ENCODE measurements at places on chromosomes 1 and 21.
A peak's percentile ranks its signal among the peaks of the same experiment; 100 is the strongest.

- no peaks in the 10 kb centered on the region for H3K36me3 ChIP-seq
- H3K27me3 ChIP-seq = no peaks in the 10 kb centered on the region
- H3K4me1 ChIP-seq = no peaks in the 10 kb centered on the region
- no peak for DNase-seq
- H3K4me3 ChIP-seq = no peak overlapping the region
- H3K27ac ChIP-seq = no peak overlapping the region
Observed at GRCh38 chr1:71462247-71462646, 381.4 kb upstream of the ZRANB2 start.

- no peak overlapping the region for H3K4me3 ChIP-seq
- H3K36me3 ChIP-seq = no peaks in the 10 kb centered on the region
- no peaks in the 10 kb centered on the region for H3K4me1 ChIP-seq
- no peaks in the 10 kb centered on the region for H3K27me3 ChIP-seq
- no peak overlapping the region for H3K27ac ChIP-seq
Observed at GRCh38 chr1:47850451-47850850, 146.7 kb downstream of the TRABD2B start.

DNA sequence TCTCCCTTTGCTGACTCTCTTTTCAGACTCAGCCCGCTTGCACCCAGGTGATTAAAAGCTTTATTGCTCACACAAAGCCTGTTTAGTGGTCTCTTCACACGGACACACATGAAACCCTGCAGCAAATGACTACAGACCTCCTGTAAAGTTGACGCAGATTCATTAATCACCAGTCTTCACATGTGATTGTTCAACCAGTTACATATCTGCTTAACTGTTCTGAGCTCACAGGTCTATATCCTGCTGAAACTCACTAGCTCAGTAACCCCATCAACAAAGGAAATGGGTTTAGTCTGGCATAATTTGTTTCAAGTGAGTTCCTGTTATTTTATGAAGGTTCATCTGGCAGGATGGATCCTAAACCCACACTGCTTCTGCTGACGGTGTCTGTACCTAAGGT lies 68.4 kb upstream of the GJA8 start:
- no peak overlapping the region for H3K27ac ChIP-seq
- H3K36me3 ChIP-seq = no peaks in the 10 kb centered on the region
- no peaks in the 10 kb centered on the region for H3K27me3 ChIP-seq
- DNase-seq = no peak

- no peaks in the 10 kb centered on the region for H3K27me3 ChIP-seq
- H3K4me3 ChIP-seq = no peak overlapping the region
- no peak for DNase-seq
Observed at GRCh38 chr1:83791821-83792437, 207.0 kb downstream of the TTLL7 start.

GRCh38 chr1:106802181-106802580 lies 254.3 kb upstream of the PRMT6 start:
- H3K27ac ChIP-seq = no peak overlapping the region
- H3K27me3 ChIP-seq = no peaks in the 10 kb centered on the region
- no peaks in the 10 kb centered on the region for H3K4me1 ChIP-seq
- no peak overlapping the region for H3K4me3 ChIP-seq

- no peaks in the 10 kb centered on the region for H3K4me1 ChIP-seq
- H3K36me3 ChIP-seq = no peaks in the 10 kb centered on the region
Observed at GRCh38 chr1:24051206-24051945, 60.6 kb downstream of the MYOM3 start.

GRCh38 chr1:30677471-30677870 lies 45.9 kb downstream of the MATN1 start:
- H3K4me1 ChIP-seq = no peaks in the 10 kb centered on the region
- DNase-seq = no peak
- no peak overlapping the region for H3K27ac ChIP-seq
- H3K27me3 ChIP-seq = no peaks in the 10 kb centered on the region

GRCh38 chr1:36782785-36783184 lies 251.5 kb downstream of the GRIK3 start:
- no peak overlapping the region for H3K4me3 ChIP-seq
- H3K27me3 ChIP-seq = no peaks in the 10 kb centered on the region
- no peak overlapping the region for H3K27ac ChIP-seq
- no peaks in the 10 kb centered on the region for H3K4me1 ChIP-seq
- DNase-seq = no peak

- no peaks in the 10 kb centered on the region for H3K36me3 ChIP-seq
- no peak for DNase-seq
- no peaks in the 10 kb centered on the region for H3K27me3 ChIP-seq
- peak overlapping the region; percentile 44 for H3K27ac ChIP-seq
- H3K4me1 ChIP-seq = peaks cover 48% of the 10 kb centered on the region
Observed at GRCh38 chr1:109617291-109617801, 2.1 kb downstream of the GNAT2 start.

DNA sequence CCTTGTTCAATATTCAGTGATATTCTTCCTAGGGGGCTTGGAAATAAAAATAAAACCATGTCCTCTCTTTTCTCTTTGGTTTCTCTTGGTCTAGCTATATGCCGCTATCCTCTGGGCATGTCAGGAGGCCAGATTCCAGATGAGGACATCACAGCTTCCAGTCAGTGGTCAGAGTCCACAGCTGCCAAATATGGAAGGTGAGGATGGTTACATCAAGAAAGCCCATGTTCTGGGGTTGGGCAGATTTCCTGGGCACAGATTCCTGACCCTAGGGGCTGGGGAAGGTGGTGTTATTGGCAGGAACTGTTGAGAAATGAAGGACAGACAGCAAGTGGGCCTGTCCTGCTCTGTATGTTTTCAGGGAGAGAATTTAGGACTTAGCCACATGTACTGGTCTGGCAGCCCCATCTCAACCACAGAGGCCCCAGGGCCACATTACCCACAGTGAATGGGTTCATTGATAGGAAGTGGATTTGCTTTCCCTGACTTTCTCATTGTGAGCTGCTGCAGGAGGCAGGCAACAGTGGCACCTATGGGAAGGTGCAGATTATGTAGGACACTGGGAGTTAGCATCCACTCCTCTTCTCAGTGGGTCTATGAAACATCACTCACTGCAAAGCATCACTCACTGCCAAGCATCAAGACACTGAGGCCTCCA lies 37.4 kb upstream of the HSD17B7 start:
- no peak overlapping the region for H3K4me3 ChIP-seq
- no peak overlapping the region for H3K27ac ChIP-seq
- DNase-seq = no peak

- no peaks in the 10 kb centered on the region for H3K27me3 ChIP-seq
- DNase-seq = no peak
- H3K27ac ChIP-seq = no peak overlapping the region
- no peaks in the 10 kb centered on the region for H3K4me1 ChIP-seq
- no peak overlapping the region for H3K4me3 ChIP-seq
Observed at GRCh38 chr1:51584021-51584420, 32.9 kb upstream of the OSBPL9 start.

GRCh38 chr21:40242586-40243265 lies 375.5 kb downstream of the PCP4 start:
- DNase-seq = no peak
- H3K4me3 ChIP-seq = no peak overlapping the region
- no peaks in the 10 kb centered on the region for H3K36me3 ChIP-seq
- H3K4me1 ChIP-seq = no peaks in the 10 kb centered on the region
- H3K27ac ChIP-seq = no peak overlapping the region

GRCh38 chr1:42165511-42166210 lies 1.1 kb upstream of the GUCA2A start:
- H3K4me3 ChIP-seq = no peak overlapping the region
- no peaks in the 10 kb centered on the region for H3K36me3 ChIP-seq
- DNase-seq = no peak
- H3K27me3 ChIP-seq = no peaks in the 10 kb centered on the region

GRCh38 chr1:12714710-12715475 lies 1.0 kb upstream of the AADACL3 start:
- DNase-seq = no peak
- no peaks in the 10 kb centered on the region for H3K36me3 ChIP-seq
- H3K27me3 ChIP-seq = peaks cover 4% of the 10 kb centered on the region
- no peaks in the 10 kb centered on the region for H3K4me1 ChIP-seq

DNA sequence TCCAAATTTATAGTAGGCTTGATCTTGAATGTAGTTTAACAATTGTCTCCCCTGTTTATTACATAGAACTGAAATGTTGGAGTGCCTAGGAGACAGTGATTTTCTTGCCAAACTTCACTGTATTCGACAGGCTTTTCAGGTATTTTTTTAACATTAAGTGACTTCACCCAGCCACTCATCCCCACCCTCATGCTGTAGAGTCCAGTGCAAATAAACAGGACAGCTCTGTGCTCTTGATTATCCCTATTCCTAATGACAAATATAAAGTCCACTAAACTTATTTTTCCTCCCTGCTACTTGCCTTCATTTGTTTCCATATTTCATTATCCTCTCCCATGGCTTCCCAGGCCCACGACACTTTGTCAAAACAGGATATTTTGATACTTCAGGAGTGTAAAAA lies 29.2 kb upstream of the NEXN start:
- no peak overlapping the region for H3K27ac ChIP-seq

DNA sequence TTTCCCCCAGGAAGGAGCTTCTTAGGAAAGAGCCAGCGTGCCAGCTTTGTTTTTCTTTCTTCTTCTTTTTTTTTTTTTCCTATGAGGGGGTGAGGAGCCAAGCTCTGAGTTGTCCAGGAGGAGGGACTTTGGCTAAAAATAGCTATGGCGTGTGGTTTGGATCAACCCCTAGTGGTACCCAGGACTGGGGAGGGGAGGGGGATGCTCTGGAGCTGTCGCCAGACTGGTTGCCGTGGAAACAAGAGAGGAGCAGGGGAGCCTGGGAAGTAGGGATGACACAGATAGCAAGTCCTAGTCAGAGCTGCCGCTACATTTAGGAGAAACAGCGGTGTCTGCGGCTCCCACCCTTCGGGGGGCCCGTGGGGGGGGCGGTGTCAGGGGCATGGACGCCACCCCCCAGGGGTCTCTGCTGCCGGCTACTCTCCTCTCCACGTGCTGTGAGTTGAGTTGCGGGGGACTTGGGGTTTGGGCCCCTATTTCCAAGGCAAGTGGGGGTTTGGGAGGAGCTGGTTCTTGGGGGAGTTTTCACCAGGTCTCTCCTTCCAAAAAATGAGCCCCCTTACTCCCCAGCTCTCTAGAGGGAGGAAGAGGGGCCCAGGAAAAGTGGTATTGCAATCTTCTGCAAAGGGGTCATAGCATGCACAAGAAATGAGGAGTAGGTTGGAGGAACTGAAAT lies at the start of gene KCNJ9:
Gene KCNJ9 (plus strand): TSS at position 278 of the 676 bp plus-strand sequence. CDS start 2,493 bp downstream, outside the sequence.
- H3K27me3 ChIP-seq = peaks cover 25% of the 10 kb centered on the region
- no peak within 1 kb of the TSS for H3K4me3 ChIP-seq
- H3K27ac ChIP-seq = no peak within 1 kb of the TSS
- no peaks in the 10 kb centered on the region for H3K36me3 ChIP-seq

GRCh38 chr1:209227941-209228340 lies 355.6 kb upstream of the CAMK1G start:
- no peaks in the 10 kb centered on the region for H3K27me3 ChIP-seq
- no peak for DNase-seq
- H3K4me3 ChIP-seq = no peak overlapping the region
- no peak overlapping the region for H3K27ac ChIP-seq
- H3K4me1 ChIP-seq = no peaks in the 10 kb centered on the region
- H3K36me3 ChIP-seq = no peaks in the 10 kb centered on the region

DNA sequence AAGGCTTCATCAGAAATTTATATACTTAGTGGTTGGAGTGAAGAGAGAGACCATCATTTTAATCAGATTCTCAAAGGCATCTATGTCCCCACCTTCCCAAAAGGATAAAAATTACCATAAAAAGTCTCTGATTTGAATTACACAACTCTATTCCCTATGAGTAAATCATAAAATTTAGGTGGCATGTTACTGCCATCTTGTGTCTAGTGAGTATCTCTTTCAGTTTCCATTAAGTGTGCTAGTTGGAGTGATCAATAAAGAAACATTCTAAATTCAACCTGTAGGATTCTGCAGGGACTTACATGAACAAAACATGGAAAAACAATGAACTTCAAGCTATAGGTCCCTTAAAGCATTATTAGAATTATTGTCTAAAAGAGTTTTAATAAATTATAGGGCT lies 655.4 kb downstream of the LTN1 start:
- H3K27ac ChIP-seq = no peak overlapping the region
- H3K4me1 ChIP-seq = no peaks in the 10 kb centered on the region
- H3K36me3 ChIP-seq = no peaks in the 10 kb centered on the region
- no peaks in the 10 kb centered on the region for H3K27me3 ChIP-seq
- DNase-seq = no peak

- H3K27ac ChIP-seq = no peak overlapping the region
- H3K4me3 ChIP-seq = no peak overlapping the region
- H3K4me1 ChIP-seq = no peaks in the 10 kb centered on the region
- no peak for DNase-seq
- no peaks in the 10 kb centered on the region for H3K36me3 ChIP-seq
Observed at GRCh38 chr21:44425895-44426662, 29.2 kb upstream of the LRRC3 start.

Measured in effector memory CD4-positive, alpha-beta T cell (primary cell).